ENCODE measurements at places on chromosomes 6 and 20. TPM values are rescaled to one million over a fixed set of nuclear protein-coding genes. Genes with fewer than 3 reads are reported as not detected.
A peak's percentile ranks its signal among the peaks of the same experiment; 100 is the strongest.

DNA sequence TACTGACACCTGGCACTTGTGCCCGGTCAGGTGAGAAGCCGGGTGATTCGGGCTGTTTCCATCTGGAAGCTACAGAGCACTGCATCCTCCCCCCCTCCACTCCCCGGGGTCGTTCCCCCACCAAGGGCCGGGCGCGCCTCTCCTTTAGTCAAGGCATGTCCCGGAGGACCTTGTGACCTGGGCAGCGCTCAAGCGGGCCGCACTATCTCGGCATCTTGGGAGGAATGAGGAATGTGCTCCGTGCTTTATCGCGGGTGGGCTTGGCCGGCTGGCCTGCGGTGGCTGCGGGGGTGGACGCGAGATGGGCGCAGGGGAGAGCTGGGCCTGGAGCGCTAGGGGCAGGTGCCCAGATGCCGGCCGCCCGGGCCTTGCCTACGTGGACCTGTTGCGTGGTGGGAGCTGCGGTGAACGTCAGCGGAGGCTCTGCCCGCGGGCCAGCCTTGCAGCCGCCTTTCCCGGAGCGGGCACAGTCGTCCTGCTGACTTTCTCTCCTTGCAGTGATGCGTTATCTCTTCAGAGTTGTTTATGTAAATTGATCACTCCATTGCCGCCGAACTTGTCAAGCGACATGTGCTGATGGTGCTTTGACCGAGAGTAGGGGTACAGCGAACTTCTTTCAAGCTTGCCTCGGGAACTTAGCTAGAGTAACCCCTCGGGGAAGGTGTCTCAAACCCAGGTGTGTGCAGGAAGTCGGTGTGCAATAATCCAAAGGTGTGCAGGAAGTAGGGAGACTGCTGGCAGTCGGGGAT lies 1.1 kb downstream of the LRRC1 start:
- peak; percentile 52 for DNase-seq

DNA sequence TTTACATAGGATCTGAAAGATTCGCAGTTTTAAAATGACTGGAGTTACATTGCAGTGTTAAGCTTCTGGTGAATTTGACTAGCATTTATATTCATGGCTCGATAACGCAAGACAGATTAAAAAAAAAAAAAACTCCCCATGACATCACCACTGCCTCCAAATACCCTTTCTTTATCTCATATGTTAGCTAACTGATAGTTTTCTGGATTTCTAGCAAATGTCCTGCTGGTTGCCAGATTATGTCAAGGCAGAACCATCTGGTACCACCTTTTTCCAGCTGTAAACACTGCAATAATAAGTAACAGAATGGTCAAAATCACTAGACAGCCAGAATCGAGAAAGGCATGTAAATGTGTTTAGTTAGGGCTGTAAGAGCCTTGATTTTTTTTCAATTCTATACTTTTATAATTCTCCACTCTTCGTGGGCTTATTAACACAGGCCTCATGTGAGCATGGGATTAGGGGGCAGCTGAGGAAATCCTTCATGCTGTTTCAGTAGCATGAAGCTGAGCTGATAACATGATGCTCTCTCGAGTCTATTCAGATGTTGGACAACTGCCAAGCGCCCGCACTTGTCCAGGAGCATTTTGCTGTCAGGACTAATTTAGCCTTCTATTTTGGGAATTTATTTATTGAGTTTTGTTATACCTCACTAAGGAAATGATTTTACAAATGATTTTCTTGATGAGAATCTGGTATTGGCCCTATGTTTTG lies 166.0 kb upstream of the SCGN start:
- DNase-seq: peak; percentile 19

DNA sequence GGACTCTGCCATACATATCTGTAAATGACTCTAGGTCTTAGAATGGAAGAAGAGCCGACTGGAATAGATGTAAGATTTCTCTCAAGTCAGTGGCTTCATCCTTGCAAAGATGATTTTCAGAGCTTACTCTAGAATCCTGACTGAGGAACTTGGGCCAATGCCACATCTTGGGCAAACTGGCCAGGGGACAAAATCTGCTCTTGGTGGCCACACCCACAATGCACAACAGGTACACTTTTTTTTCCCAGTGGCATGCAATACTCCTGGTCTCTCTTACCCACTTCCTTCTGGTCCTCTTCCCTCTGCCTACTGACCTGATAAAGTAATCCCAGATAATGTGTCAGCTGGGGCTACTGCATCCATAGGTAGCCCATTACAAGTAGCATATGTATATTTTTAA lies 13.4 kb downstream of the CLIC5 start:
- no peak for DNase-seq

- no peak for DNase-seq
Measured at GRCh38 chr6:167760979-167761793, 65.5 kb upstream of the AFDN start.

- no peak for DNase-seq
Measured at GRCh38 chr6:11653028-11653583, 115.6 kb downstream of the TMEM170B start.

DNA sequence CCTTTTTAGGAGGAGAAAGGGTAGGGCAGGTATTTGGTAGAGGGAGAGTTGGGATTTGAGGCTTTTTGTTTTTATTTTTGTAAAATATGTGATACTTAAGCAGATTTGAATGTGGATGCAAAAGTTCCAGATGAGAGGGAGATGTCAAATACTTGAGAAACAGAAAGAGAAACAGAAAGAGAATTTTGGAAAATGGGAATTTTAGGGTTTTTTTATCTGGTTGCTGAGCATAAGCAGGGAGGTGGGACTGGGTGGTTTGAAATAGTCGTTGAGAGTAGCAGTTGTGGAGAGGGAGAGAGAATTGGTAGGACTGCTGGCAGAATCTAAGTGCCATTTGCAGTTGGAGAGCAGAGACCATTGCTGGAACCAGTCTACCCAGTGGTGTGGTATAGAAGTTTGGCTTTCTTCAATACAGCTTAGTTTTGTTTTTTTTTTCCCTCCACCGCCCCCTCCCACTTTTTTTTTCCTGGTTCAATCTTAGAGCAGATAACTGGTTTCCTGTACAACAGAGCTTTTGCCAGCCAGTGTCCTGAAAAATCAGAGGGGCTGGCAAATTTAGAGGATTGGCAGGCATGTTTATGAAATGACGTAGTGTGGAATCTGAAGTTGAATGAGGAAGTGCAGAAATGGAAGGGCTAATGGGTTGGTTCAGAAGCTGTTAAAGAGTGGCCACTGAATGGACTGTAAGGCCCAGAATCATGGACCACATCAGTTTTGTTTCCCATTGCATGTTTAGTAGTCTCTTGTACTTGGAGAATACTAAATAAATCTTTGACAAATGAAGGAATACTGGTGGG lies 68.7 kb downstream of the ATRN start:
- DNase-seq: no peak

- DNase-seq: no peak
Measured at GRCh38 chr6:45215759-45216158, 112.4 kb upstream of the RUNX2 start.

- DNase-seq: no peak
Measured at GRCh38 chr20:62982124-62983075, 24.4 kb downstream of the BHLHE23 start.

DNA sequence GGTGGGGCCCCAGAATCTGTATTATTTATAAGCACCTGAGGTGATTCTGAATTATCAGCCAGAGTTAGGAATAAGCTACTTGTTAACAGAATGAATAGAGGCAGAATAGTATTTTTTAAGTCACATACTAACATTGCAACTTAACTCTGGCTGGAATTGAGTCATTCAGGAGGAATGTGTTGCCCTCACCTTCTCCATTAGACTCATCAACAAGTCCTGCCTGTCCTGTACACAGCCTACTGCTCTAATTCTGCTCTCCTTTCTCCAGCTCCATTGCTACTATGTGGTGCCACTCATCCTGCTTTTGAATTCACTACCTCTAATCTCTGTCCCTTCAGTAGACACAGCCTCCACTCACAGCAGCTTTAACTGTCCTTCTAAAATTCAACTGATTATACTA lies 669.4 kb downstream of the DHX35 start:
- no peak for DNase-seq

GRCh38 chr6:127518191-127518709 lies 885 bp downstream of the MTCL3 start:
- no peak for DNase-seq

DNA sequence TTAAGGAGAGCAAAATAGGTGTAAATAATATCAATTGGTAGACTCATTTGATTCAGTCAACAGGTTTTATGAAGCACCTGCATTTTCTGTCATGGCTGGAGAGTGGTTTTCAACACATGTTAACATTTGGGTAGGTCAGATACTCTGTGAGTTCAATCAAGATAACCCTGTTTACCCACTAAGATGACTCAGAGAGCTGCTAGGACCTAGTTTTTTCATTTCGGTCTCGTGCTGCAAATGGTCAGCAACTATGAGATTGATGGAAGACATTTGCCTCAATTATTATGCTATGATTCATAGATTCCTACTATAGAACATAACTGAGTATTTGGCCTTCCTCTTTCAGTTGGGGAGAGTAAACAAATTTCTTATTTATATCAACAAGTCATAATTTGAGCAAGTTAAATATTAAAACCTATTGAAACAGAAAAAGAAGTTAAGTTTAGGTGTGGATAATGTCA lies 391.4 kb upstream of the CITED2 start:
- DNase-seq: no peak

Gene PDYN
- not detected for polyA plus RNA-seq

Gene MSH5
- polyA plus RNA-seq: 1.4 TPM

Gene DEFB132
- not detected for polyA plus RNA-seq

Gene CCN5
- 5.1 TPM for polyA plus RNA-seq

Gene PDE7B
- polyA plus RNA-seq: 2.3 TPM

Gene SCUBE3
- polyA plus RNA-seq: 0.04 TPM

Measured in psoas muscle (tissue), 8 donors.